AG04450 (cell line): ENCODE measurements at places on chromosomes 3 and 15.

DNA sequence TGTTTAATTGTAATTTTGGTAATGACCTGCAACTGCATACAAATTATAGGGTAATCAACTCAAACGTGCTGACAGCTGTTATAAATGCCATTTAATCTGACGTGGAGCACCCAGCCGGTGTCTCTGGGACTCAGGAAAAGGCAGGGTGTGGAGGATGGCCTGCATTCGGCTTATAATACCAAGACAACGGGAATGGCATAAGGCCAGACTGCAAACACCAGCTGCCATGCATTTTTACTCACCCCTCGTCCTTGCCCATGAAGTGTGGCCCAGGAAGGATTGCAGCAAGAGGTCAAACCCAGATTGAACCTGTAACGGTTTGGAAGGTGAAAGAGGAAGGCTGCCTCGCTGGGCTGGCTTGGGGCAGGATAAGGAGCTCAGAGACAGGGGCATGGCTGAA lies 96.4 kb downstream of the WNT7A start:
- DNase-seq = no peak

DNA sequence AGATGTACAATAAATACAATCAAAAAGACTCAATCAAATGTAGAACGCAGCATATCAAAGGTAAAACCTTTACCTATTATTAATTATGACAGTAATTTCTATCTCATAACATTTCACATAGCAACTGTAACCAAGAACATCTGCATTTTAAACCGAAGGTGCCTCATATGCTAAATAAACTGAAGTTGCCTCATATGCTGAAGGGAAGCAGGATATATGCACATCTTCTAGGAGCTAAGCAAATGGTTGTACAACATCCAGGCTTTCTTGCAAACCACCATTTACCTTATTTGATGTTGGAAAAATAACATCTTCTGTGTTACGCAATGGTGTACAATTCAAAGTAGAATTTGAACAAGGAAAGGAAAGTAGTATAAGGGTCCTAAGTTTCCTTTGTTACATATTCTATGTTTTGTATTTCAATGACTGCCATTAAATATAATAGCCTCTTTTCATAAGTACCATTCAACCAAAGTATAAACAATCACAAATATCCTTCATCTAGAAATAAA lies 145.9 kb downstream of the SATB1 start:
- DNase-seq = no peak

DNA sequence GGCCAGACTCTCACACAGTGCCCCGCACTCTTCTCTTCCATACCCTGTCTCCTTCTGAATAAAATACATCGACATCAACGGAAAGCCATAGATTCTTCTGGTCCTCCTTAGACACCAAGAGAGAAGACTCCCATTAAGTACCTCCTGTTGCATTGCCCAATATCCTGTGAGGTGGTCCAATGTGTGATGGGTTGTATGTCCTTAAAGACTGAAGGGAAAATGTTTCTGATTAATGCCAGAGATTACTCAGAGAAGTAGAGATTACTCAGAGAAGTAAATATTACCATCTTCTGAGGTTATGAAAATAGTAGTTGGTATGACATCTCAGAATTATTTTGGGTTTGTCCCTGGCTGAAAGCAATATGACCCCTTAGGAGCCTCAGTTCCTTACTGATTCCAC lies 60.8 kb upstream of the GALNT15 start:
- DNase-seq = no peak

- DNase-seq = no peak
Observed at GRCh38 chr3:157279237-157279636, 119.3 kb upstream of the CCNL1 start.

DNA sequence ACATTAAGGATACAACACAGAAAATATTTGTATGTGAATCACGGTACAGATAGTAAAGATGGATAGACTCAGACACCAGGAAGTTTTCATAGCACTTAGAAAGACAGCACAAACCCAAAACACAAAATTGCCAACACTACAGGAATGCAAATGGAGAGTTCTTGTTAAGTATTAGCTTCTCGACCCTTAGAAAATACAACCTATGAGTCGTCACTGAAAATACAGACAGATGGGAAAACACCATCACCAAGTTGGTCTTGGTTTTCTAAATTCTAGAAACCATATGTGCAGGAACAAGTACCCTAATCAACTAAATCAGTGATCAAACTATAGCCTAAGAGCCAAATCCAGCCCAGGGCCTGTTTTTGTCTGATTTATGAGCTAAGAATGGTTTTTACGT lies 50.7 kb downstream of the PEAK1 start:
- DNase-seq = peak; percentile 7

- DNase-seq = peak; percentile 21
Observed at GRCh38 chr3:58307639-58308215, 1.4 kb downstream of the HTD2 start.

DNA sequence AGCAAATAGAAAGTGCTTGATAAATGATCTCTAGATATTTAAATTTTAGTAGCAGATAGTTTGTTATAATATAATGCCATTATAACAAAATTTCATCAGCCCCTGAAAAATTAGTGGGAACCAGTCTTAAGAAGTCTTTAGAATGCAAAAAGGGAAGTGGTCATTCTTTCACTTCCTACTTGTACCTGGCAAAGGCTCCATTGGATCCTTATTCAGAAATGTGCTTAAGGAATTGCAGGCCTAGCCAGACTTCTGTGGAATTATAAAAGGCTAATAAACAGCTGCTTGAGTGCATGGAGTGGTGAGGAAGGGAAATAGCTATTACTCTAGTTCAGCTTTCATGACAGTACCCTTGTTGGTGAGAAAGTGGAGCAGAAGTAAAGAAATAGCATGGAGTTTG lies 24.2 kb downstream of the PPM1L start:
- DNase-seq = no peak

- DNase-seq = peak; percentile 44
Observed at GRCh38 chr15:29925227-29926082, 103.2 kb upstream of the TJP1 start.

DNA sequence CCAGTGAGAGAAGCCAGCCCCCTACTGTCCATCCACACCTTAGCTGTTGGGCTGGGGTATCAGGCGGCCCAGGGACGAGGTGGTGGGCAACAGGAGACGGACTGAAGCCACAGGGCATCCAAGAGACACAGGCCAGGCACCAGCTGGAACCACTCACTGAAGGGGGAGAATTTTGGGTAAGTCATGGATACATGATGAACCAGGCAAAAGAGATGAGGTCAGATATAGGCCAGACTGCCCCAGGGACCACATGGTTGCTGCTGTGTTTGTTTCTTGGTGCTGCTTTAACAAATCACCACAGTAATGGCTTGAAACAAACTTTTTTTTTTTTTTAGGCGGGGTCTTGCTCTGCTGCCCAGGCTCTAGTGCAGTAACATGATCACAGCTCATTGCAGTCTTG lies 66.4 kb downstream of the SEMA5B start:
- DNase-seq = no peak

- no peak for DNase-seq
Observed at GRCh38 chr15:29670998-29671981, 151.0 kb downstream of the TJP1 start.

DNA sequence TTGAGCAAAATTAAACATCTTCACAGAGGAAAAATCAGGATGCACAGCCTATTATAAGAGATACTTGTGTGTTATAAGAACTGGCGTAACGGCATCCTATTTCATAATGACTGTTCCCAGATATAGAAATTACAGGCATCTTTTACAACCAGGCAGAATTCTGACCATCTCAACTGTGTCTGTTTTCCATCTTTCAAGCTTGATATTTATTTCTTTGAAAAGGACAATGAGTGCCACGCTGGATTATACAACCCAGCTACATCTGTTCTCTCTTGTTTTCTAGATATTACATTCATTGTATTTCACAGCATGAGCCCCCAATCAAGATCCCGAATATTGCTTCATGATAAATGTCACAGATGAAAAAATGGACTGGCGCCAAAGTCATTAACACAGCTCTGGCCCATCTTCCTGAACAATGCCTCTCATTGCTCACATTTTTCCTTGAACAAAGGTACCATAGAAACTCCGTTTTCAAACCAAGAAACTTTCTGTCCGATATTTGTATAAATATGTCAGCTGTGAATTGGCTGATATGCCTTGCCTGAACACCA lies 420.6 kb downstream of the TBL1XR1 start:
- no peak for DNase-seq

- no peak for DNase-seq
Observed at GRCh38 chr3:117928836-117929235, 1105.8 kb downstream of the IGSF11 start.

DNA sequence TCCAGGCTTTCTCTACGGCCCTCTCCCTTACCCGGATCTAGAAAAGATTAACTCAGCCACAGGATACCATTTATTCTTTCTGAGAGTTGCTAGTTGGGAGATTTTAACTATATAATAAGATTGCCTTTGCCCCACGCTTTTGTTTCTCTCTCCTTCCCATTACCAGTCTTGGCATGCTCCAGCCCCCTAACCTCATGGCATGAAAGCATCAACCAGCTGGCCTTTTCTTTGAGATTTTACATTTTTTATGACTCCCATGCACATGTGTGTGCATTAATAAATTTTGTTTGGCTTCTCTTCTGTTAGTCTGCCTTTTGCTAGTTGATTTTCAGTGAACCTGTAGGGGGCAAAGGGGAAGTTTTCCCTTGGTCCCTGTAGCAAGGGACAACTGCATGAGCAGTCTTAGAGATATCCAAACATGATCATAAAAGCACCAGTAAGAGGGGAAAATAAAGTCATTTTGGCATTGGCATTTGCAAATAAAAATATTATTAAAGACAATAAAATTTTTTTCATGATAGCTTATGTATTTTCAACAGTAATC lies 73.6 kb downstream of the OXSM start:
- DNase-seq = no peak

GRCh38 chr3:48299746-48300712 lies 33.4 kb downstream of the SPINK8 start:
- no peak for DNase-seq

DNA sequence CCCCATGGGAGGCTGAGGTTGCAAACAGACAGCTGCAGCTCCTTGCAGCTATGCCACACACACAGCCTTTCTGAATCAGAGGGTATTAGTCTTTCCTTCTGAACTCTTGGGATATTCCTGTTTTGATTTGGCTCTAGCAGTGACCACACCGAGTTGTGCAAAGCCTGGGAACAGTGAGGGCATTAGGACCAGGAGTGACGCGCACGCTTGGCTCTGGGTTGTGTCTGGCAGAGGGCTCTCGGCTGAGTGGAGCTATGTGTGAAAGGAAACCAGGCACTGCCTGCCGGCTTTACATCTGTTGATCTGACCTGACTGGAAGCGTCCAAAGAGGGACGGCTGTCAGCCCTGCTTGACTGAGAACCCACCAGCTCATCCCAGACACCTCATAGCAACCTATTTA lies at the start of gene GALNT15:
TSS of gene GALNT15 (plus strand) at position 292 of the 400 bp plus-strand sequence. CDS start 472 bp downstream, outside the sequence.
- DNase-seq = peak; percentile 89

- no peak for DNase-seq
Observed at GRCh38 chr3:140167600-140168281, 232.8 kb downstream of the CLSTN2 start.

DNA sequence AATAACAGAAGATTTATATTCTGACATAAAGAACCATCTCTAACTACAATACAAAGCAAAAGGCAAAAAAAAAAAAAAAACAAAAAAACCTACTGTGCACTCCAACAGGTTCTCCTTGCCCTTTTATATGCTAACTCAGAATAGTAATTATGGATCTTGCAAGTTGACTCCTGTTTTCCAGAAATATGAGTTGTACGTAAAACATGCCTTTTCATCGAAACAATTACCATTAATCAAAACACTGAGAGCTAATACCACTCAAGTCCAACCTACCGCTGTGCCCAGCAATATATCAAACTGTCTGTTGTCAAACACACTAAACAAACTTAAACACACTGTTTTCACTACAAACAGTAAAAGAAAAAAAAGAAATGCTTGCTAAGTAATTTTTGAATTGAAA lies 389.8 kb downstream of the TBC1D5 start:
- DNase-seq = no peak

- no peak for DNase-seq
Observed at GRCh38 chr15:30992249-30992864, 929 bp upstream of the MTMR10 start.

DNA sequence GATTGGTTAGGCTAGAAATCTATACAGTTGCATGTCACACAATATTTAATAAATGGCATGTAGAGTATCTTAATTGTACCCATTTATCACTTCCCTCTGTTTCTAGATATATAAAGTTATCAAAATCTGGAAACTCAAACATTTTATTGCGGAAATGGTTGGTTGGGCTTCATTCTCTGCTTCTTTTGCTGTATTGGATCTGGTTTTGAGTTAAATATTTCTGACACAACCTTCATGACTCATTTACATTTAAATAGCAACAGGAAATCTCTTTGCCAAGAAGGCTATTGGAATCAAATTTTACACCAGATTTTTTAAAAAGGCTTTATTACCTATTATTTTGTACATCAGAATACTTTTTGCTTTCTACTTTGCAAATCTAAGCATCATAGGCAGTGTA lies 153.8 kb downstream of the EBLN2 start:
- no peak for DNase-seq

DNA sequence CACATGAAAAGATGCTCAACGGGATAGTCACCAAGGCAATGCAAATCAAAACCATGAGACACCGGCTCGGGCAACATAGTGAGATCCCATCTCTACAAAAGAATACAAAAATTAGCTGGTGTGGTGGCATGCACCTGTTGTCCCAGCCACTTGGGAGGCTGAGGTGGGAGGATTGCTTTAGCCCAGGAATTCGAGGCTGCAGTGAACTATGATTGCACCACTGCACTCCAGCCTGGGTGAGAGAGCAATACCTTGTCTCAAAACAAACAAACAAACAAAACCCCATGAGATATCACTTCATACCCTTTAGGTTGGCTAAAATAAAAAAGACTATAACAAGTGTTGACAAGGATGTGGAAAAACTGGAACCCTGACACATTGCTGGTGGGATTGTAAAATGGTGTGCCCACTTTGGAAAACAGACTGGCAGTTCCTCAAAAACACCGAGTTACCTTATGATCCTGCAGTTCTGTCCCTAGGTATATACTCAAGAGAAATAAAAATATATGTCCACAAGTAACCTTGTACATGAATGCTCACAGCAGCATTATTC lies 3.8 kb upstream of the PPARG start:
- DNase-seq = no peak

- peak; percentile 4 for DNase-seq
Observed at GRCh38 chr3:79111375-79112052, 656.3 kb downstream of the ROBO1 start.

DNA sequence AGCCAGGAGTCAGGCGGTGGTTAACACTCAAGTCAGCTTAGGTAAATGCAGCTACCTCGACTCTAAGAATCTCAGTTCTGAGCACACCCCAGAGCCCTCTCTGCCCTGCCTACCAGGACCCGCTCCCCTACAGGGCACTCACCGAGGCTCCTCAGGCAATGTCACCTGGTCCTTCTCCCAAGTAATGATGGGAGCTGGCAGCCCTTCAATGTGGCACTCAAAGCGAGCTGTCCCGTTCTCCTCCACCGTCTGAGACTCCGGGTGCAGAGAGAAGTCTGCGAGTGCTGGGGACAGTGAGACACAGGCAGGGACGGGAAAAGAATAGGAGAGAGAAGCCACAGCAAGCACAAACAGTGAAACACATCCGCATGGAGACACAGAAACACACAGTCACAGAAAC lies 12.7 kb downstream of the IGDCC4 start:
- no peak for DNase-seq

GRCh38 chr15:64067564-64068030 lies 21.3 kb upstream of the DAPK2 start:
- peak; percentile 8 for DNase-seq

- DNase-seq = no peak
Observed at GRCh38 chr15:37372064-37372463, 271.7 kb upstream of the MEIS2 start.

- no peak for DNase-seq
Observed at GRCh38 chr3:158733656-158734055, 1.4 kb upstream of the RARRES1 start.

- DNase-seq = no peak
Observed at GRCh38 chr15:100968050-100968966, 49.2 kb downstream of the LRRK1 start.
